ENCODE measurements at places on chromosomes 13 and 19.

DNA sequence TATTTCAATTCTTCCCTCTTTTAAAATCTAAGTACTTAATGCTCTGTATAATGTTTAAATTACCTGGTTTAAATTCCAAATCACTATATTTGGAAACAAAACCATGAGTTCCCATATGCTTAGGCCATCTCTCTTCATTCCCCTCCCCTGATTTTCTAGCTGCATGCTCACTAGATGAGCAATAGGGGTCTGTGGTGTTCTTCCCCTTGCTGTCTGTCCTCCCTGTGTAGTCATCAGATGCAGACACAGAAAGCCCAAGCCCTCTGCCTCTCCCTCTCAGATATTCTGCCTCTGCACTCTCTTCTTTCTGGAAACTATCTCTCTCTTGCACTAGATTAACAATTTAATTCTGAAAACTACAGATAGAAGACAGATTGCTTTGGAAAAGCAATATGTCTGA is 1730.2 kb downstream of the OLFM4 start:
- DNase-seq, result no peak

GRCh38 chr19:12875086-12875485 is 6.2 kb downstream of the DNASE2 start:
- DNase-seq, result no peak

DNA sequence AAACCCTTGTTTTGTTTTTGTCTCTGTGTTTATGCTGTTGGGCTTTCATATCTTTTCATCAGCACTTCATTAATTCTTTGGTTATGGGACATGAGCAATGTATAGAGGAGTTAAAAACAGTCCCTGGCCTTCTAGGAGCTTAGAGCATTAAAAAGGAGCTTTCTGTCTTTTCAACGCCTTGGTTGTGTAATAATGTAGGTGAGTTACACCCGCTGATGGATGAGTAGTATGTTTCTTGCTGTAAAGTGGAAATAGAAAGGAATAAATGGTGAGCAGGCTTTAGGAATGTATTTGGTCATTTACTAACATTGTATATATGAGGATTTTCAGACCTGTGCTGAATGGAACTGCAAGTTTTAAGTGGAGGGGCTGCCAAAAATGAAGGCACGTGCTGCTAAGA is 121.5 kb upstream of the RNF113B start:
- no peak for DNase-seq

DNA sequence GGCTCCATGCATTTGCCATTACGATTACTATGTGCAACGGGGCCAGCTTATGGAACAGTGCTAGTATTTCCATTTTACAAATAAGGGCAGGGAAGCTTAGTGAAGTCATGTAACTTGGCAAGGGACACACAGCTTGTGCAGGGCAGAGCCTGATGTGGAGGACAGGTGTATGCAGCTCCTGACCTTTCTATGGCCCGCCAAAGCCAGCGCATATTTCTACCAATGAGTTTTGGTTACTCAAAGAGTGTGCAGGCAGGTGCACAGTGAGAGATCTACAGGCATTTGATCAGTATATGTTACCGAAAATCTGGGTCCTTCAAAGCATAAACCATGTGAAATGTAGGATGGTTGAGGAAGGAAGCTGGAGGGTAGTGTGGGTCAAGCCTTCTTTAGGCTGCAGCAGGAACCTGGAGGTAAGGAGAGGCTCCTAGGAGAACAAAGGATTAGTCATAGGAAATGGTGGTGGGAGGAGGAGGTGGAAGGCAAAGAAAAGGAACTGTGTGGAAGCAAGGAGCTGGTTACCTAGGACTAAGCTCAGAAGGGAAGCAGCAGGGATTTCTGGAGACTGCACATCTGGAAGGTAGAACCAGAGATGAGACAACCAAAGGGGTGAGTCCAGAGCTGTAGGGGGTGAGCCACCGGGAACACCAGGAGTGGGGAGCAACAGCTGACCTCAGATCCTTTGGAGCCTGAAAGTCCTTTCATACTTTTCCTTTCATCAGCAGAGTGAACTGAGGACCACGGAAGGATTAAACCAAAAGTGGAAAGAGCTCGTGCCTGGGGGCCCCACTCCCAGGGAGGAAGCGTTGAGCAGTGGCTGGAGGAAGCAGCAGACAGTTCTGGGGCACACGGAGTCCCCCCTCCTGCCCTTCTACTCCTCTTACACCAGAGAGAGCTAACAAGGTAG is 4.2 kb upstream of the PDX1 start:
- no peak for DNase-seq

GRCh38 chr13:49044836-49045235 is 69.1 kb downstream of the FNDC3A start:
- DNase-seq, result no peak

- no peak for DNase-seq
These were observed at the start of gene IFI30 for GRCh38 chr19:18173572-18174288. Gene IFI30, plus strand, starts transcription at chr19:18173813. Its CDS starts 29 bp downstream, at chr19:18173842.

GRCh38 chr19:51333836-51334460 is 8.0 kb downstream of the VSIG10L start:
- no peak for DNase-seq

All from umbilical cord (tissue), 2 donors.